ENCODE measurements at places on chromosomes 1 and 21.

DNA sequence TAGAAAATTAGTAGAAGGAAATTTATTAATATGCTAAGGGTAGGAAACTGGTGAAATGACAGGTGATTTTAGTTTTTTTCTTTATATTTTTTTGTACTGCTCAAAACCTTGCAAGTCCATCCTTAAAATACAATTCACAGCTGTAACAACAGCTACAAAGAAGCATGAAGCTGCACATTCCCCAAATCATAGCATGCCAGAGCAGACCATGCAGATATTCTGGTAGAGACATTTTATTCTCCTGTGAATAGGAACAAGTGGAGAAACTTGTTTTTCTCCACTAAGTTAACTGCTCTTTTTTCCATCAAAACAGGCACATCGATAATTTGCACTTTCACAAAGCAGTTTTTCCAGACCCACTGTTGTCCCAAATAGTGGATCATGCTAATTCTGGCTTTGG, 1125.7 kb downstream of the BRINP3 start:
- no peak for DNase-seq

DNA sequence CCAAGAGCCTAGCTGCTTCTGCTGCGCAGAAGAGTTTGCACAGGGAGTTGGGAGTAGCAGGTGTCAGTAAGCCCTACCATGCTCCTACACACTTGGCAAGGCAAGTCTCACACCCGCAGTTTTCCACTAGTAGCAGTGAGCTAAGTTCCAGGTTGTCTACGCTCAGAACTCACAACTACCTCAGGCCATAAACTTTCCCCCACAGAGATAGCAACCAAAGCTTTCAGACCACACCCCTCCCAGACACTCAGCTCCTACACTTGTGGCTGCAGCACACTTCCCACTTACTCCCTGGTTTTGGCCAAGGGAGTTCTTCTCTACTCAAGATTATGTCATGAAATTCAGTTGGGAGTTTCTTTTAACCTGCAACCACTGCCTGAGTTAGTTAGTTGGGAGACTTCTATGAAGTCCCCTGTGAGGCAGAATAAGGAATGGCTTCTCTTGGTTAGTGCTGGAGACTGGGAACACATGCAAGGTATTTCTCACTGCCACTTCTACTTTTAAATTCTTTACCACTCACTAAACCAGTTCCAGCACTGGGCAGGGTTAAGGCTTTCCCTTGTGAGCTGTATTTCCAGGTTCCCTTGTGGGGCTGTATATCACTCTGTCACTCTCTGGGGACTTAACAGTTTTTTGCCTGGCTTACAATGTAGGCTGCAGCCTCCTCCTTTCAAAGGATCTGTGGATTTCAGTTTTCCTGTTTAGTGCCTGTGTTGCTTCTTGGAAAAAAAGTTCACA, 18.3 kb upstream of the MAB21L3 start:
- DNase-seq, result no peak

- no peak for DNase-seq
Measured at GRCh38 chr1:63475761-63476160, 47.3 kb downstream of the ITGB3BP start.

DNA sequence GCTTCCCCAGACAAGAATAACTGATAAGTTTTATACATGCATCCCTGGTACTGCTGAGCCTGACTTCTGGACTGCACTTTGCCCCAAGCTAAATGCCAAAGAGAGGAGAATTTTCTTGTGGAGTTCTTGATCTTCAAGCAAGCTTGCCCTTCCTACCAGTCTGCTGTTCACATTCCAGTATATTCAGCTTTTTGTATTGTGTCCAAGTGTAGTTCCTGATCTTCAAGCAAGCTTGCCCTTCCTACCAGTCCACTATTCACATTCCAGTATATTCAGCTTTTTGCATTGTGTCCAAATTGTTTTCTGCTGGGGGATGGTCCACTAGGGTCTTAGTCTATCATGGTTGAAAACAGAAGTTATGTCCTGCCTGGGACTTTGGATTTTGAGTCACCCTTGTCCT, 894 bp upstream of the TSEN15 start:
- DNase-seq, result no peak

DNA sequence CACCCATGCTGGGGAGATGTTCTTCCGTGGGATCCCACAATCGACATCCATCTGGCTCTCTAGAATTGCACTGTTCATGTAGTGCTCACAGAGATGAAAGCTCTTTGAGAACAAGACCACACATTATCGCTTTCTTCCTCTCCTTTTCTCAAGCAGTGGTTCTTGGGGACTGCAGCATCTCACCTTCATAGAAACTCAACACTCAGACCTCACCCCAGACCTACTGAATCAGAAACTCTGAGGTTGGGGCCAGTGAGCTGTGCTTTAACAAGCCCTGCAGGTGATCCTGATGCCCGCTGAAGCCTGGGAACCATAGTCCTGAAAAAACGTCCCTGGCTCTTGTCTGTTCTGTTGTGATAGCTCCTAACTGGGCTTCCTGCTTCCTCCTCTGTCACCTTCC, 251.3 kb upstream of the FGGY start:
- DNase-seq, result no peak

DNA sequence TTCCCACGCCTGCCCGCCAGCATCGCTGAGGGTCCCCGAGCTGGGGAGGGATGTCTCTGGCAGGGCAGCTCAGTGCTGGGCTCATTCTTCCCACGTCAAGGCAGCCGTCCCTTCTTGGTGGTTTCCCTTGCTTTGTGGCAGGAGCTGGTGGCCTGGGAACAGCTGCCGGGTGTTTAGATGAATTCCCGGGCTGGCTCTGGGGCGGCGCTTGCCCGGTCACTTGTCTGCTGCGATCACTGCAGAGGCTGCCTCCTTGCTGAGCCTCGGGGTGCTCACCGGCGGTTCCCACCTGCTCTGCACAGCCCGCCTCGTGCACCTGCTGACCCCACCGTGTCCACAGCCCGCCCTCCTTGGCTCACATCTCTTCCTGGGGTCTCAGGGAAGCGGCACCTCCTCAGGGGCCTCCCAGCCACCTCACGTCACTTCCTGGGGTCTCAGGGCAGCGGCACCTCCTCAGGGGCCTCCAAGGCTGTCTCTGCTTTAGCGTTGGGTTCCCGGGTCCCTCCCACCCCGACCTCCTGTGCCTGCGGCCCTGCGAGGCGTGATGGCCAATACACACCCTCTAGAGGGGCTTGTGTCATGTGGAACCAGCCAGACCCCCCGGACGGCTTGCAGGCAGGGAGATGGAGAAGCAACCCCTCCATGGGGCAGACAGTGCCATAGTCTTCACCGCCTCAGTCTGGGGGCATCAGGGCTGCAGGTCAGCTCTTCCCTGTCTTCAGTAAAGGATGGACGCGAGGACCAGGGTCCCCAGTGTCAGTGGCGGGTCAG, 13.5 kb downstream of the COL18A1 start:
- DNase-seq, result no peak

DNA sequence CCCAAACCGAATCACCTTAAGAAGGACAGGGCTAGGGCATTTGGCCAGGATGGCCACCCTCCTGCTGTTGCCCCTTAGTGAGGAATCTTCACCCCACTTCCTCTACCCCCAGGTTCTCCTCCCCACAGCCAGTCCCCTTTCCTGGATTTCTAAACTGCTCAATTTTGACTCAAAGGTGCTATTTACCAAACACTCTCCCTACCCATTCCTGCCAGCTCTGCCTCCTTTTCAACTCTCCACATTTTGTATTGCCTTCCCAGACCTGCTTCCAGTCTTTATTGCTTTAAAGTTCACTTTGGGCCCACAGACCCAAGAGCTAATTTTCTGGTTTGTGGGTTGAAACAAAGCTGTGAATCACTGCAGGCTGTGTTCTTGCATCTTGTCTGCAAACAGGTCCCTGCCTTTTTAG, 3.6 kb downstream of the BTG2 start:
- DNase-seq, result no peak

GRCh38 chr1:22139066-22139594, 3.8 kb downstream of the WNT4 start:
- peak; percentile 42 for DNase-seq

DNA sequence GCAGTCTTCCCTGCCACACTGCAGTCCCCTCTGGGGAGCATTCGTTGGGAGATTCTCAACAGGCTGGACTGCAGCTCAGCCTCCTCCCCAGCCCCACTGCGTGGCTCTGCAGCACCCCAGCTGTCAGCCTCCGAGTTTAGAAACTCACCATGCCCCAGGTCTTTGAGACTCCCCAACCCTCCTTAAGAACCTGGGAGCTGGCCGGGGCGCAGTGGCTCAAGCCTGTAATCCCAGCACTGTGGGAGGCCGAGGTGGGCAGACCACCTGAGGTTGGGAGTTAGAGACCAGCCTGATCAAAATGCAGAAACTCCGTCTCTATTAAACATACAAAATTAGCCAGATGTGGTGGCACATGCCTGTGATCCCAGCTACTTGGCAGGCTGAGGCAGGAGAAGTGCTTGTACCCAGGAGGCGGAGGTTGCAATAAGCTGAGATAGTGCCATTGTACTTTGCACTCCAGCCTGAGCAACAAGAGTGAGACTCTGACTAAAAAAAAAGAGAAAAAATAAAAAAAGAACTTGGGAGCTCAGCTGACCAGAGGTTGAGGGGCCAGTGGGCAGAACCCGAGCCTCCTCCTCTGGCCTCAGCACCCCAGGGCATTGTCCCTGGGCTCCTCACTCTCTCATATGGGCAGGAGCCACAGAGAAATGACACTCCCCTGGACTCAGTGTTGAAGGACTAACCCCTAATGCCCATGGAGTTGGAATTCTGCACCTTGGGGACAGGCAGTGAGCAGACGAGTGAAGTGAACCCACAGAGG, 5.6 kb downstream of the OLIG2 start:
- no peak for DNase-seq

DNA sequence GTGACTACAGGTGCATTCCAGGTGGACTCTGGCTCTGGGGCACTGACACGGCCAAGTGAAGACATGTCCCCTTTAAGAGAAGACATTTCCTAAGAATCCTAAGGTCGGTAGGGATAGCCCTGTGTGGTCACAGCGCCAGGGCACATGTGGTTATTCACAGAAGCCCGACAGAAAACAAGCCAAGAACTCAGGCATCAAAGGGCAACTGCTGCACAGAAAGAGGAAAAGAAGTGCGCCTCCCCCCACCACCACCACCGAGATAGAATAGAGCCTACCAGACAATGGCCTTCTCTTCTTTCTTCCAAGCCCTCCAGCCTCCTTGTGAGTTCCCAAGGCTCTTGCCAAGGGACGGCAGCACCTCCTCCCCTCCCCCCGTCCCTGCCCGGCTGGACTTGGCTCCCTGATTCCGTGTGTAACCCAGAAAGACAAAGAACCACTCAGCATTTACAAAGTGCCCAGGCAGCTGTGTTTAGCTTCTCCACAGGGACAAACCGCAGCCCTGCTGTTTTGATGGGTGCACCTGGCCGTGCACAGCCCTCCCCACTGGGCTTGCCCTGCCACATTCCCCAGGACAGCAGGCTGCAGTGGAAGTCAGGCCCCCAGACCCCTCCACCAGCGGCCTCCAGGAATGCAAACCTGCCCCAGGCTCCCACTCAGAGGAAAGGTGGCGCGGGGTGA, 30.2 kb downstream of the TMPRSS2 start:
- DNase-seq, result peak; percentile 33

DNA sequence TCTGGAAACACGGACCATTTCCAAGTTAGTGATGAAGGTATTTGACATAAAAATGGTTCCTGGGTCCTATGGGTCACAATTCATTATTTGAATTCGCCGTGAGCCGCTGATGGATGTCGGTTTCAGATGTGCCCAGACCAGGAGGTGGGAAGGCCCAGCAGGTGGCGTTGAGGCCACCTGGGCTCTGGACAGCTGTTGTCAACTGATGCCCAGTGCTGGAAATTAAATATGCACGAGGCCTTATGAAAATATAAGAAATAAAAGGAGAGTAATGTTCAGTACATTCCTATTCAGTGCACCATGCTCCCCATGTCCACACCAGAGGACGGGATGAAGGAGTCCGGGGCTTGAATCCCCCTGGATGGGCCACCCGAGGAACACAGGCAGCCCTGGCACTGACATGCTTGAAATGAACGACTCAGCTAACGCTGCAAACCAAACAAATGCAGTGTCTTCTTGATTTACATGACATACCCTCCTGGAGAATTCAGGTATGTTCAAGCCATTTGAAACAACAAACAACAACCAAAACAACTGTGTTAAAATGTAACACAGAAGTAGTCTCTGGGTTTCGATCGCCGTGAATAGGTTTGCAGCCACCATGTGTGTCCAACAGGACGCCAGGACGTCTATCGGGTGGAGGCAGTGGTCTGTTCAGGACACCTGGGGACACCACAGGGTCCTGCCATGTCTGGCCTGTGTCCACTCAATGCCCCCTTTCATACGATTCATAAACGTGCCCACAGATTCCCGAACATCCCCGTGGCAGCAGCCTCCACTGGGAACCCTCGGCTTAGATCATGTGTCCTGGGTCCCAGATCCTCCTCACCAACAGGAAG, 6.1 kb downstream of the TFF3 start:
- DNase-seq, result no peak

DNA sequence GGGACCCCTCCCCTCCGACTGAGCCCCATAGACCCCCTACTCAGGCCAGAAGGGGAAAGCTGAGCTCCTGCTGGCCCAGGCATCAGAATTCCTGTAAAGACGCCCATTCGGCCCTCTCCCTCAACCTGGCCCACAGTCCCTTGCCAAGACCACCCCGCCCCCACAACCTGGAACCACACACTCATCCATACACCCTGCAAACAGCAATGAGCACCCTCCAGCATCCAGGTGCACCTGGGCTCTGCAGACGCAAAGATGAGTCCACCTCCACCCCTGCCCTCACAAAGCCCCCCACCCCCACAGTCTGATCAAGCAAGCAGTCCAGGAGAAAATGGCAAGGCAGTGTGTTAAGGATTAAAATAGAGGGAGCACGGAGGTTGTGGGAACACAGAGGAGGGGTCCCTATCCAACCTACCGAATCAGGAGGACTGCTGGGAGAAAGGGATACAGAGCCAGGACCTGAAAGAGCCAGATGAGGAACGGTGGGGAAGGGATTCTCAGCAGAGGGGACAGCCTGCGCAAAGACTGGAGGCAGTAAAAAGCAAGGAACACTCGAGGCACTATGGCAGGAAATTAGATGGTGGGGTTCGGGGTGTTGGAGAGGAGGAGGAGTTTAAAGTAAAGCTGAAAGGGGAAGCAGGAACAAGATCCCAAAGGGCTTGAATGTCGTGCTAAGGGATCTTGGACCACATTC, 67.3 kb upstream of the LAPTM5 start:
- peak; percentile 83 for DNase-seq

DNA sequence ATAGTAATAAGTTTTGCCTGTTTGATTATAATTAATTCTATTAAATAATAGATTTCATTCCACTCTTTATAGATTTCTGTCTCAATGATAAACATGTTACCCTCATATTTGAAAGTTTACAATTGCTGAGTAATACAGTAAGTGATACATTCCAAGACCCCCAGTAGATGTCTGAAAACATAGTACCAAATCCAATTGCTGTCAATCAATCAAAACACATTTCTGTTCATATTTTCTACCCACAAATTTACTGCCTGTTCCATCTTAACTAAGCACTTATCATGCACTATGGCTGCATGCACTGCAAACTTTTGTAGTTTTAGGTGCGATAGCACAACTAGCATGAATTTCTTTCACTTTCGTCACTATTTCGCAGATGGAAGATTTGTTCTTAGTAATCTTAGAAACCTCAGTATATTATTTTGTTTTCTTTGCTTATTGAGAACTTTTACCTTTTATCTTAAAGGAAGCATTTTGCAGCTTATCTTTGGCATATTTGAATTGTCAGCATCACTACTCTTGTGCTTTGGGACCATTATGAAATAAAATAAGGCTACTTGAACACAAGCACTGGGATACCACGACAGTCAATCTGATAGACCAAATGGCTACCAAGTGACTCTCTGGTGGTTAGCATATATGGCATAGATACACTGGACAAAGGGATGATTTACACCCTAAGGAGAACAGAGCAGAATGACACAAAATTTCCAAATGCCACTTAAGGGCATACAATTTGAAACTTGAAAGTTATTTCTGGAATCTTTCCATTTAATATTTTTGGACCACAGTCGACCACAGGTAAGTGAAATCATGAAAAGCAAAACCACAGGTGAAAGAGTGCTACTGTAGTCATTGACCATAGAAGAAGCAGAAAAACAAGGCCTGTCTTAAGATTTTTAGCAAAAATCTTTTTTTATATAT, 67.6 kb downstream of the RGS13 start:
- no peak for DNase-seq
